BJ (cell line): ENCODE measurements at places on chromosomes 5 and 9.

- no peak for DNase-seq
Observed at GRCh38 chr9:116112236-116112635, 41.4 kb upstream of the PAPPA start.

GRCh38 chr9:73149371-73150067 lies 2.1 kb upstream of the ANXA1 start:
- no peak for DNase-seq

DNA sequence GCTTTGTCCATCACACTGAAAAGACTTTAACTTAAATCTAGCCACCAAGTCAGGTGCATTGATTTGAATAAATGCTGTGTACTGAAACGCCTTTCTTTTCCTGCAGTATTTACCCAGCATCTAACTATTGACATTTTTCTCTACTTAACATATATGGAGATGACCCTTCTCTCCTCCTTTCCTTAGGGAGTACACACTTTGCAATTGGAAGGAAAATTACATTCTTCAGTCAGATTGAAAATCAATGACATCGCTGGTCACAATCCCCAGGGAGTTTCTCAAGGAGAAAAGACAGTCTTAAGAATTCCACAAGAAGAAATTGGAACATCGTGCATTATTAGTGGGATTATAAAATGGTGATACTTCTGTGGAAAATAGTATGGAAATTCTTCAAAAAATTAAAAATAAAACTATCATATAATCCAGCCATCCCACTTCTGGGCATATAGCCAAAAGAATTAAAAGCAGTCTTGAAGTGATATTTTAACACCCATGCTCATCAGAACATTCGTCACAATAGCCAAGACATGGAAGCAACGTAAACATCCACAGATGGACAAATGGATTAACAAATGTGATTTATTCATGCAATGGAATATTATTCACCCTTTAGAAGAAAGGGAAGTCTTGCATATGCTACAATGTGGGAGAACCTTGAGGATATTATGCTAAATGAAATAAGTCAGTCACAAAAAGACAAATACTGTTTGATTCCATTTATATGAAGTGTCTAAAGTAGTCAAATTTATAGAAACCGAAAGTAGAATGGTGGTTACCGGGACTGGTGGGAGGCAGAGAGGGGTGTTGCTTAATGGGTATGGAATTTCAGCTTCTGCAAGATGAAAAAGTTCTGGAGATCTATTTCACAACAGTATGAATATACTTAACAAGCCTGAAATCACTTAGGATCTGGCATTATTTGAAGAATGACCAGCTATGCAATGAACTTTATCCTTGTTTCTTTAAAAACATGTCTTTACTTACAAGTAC lies 14.3 kb upstream of the FREM1 start:
- DNase-seq, result peak; percentile 1

- no peak for DNase-seq
Observed at GRCh38 chr9:81103597-81104471, 585.5 kb downstream of the TLE1 start.

- no peak for DNase-seq
Observed at GRCh38 chr9:99286536-99286935, 64.5 kb downstream of the SEC61B start.

GRCh38 chr5:34978681-34979080 lies 49.3 kb downstream of the DNAJC21 start:
- DNase-seq, result no peak
